Frontal cortex (tissue), 4 donors: ENCODE measurements at places on chromosomes 2 and 18.

- no peak for DNase-seq
These were observed 198.3 kb downstream of the PIEZO2 start for GRCh38 chr18:10950876-10951630.

DNA sequence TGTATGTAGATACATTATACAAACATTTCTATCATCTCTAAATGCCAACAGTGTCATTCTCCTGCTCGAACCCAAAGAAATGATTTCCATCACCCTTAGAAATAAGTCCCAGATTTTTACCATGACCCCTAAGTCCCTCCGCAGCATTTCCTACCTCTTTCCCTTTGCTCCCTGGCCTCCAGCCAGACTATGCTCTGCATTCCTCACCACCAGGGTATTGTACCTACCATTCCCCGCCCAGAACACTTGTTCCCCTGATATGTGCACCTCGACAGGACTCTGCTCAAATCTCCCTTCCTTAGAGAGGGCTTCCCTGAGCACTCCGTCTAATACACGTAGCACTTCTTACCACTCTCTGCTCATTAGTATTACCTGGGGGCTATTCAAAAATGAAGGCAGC, 630.2 kb downstream of the ARHGAP15 start:
- no peak for DNase-seq

GRCh38 chr2:232174662-232175061, 203.9 kb upstream of the ALPP start:
- DNase-seq, result no peak

GRCh38 chr2:209472112-209472832, 48.4 kb downstream of the MAP2 start:
- no peak for DNase-seq

DNA sequence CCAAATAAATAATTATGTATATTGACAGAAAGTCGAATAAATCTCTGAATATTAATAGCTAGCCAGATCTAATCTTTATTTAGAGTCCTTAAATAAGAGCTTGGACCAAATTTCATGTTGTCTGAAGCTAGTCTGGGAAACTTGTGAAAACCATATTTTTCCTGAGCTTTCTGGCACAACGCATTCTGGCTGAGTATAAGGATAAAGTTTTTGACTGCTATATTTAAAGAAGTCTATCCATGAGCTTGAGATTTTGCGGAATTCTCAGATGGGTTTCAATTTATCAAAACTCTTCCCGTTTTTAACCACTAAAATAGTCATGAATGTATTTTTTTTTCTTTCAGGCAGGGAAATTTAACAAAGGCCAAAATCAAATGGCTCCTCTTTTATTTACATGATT, 23.8 kb downstream of the FAP start:
- no peak for DNase-seq

DNA sequence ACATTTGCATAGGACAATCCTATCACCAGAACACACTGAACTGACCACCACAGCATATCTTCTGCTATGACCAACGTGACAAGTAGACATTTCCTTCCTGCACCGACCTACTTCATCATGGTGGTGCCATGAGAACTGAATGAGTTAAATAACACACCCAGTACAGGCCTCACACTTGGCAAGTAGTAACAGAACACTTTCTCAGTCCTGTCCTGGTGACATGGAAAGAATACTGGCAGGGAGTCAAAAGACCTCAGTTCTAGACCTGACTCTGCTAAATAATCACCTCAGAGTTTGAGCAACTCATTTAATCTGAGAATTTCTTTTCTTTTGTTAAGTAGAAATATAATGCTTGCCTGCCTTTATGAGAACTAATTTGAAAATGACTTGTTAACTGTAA, 186.3 kb upstream of the SMAD7 start:
- no peak for DNase-seq

- no peak for DNase-seq
These were observed 14.6 kb downstream of the ADI1 start for GRCh38 chr2:3504741-3505140.

DNA sequence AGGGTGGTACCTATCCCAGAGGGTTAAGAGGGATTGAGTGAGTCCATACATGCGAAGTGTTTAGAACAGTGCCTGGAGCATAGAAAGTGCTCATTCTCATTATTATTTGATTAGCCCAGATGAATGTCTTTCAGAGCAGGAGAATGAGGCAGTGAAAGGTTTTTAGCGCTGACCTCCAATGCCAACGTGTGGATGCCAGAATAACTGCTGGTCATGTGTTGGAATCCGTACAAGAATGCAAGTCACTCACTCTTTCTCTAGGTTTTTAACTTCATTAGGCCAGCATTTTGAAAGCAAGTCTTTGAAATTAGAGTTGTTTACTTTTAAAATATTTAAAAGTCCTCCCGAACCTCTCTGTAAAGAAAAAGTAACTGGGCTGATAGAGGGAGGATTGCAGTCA, 374.2 kb downstream of the EN1 start:
- DNase-seq, result no peak

DNA sequence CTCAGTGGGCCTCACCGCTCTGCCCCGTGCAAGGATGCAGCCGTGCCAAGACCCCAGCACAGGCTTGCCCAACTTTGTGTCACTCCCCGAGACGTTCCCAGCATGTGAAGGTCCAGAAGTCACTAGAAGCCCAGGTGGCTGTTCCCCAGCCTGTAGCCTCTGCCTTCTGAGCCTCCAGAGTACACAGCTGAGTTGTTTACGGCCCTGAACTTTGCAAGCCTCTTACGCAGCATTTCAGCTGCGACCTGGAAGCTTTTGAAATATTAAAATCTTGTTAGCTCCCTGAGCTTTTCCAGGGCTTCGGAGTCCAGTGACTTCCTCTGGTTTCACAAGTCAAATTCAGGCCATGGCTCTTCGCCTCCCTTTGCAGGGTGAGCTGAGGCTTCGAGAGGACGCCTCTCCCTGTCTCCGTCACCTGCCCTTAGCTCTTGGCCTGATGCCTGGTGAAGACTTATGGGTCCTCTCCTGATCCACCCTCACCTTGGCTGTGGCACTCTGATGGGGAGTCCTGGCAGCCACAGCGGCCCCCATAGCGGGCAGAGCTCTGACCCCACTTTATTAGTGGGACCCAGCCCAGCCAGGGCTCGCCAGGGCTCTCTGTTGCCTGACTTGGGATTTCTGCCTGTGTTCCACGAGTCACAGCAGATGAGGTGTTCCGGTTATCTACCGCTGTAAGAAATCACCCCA, 76.5 kb upstream of the HPCAL1 start:
- no peak for DNase-seq

DNA sequence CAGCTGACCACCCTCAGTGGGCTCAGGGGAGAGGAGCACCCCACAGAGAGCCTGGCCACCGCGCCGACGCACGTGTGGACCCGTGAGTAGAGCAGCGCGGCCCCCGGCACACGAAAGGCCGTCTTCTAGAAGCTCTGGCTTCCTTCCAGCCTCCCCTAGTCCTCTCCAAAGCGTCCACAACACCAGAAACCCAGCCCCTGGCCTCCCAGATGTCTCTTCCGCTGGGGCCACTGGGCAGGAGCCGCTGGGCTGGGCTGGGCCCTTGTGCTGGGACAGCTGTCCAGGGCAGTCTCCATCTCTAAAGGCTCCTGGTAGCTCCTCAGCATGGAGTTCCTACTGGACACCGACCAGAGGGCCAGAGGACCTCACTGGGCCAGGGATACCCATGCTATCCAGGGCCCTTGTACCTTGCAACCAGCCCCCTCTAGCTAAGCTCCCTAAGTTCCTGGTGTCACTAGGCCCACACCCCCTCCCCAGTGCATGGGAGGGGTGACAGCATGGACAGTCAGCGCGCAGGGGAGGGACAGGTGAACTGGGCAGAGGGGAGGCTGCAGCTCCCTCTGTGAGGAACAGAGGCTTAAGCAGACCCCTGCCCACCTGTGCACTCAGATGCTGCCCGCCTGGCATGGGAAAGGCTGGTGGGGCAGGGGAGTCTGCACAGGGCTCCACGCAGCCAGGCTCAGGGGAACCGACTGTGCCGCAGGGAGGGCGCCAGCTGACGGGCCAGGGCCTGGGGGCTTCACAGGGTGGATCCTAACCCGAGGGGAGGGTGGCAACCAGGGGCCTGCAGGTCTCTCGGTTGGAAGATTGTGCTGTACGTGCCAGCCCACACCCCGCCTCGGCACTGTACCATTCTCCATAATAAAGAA, 32.9 kb downstream of the MTERF4 start:
- DNase-seq, result no peak

DNA sequence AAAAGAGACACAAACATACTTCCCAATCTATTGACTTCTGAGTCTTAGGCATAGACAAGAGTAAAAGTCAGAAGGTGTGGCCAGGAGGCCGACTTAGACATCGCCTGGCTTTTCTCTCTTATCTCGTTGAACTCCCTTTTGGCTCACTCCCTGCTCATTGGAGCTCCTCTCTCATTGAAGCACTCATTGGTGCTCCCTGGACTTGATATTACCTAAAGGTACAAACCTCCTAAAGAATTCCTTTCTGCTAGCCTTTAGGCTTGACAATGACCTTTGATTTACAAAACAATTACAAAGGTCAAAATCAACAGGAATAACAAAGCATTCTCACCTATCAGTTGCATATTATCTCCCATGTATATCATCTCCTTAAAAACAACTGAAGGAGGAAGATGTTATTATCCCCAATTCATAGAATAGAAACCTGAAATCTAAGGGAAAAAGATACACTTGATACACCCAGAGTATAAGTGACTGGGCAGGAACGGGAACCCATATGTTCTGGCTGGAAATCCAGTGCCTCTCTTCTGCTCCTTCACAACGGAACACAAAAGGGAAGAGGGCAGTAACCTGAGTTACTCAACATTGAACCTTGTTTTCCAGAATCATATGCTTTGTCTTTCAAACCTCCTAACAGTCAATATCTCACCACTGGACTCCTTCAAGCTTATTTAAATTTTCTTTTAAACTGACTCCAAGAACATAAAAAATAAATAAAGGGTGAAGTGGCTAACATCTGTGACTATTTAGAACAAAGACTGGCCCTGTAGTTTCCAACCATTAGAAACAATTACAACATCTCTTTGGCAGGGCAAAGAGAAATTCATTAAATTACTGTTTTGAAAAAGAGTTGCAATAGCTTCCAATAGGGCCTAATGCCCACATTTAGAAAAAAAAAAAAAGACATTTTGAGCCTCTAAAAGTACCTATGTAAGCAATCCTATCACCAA, 1247.9 kb downstream of the LRP1B start:
- no peak for DNase-seq

GRCh38 chr2:71785516-71785981, 332.2 kb downstream of the DYSF start:
- DNase-seq, result no peak

- DNase-seq, result no peak
These were observed 4.4 kb downstream of the POU3F3 start for GRCh38 chr2:104858006-104858978.

DNA sequence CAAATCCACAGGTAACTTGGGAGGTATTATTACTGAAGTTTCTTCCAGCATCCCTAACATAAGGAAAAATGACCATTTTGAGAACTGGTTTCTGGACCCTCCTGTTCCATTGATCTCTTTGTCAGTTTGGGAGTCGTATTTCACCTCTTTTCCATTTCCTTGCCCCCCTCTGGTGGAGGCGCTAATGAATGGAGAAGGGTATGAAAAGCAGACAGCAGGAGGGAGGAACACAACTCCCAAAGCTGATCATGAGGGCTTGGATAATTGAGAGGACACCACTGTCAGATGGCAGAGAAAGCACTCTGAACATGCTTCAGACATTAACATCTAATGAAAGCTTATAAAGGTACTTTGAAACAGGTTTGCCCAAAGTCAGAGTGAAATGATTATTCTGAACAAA, 56.6 kb upstream of the TLK1 start:
- no peak for DNase-seq

- no peak for DNase-seq
These were observed 31.2 kb upstream of the EN1 start for GRCh38 chr2:118878531-118879149.

DNA sequence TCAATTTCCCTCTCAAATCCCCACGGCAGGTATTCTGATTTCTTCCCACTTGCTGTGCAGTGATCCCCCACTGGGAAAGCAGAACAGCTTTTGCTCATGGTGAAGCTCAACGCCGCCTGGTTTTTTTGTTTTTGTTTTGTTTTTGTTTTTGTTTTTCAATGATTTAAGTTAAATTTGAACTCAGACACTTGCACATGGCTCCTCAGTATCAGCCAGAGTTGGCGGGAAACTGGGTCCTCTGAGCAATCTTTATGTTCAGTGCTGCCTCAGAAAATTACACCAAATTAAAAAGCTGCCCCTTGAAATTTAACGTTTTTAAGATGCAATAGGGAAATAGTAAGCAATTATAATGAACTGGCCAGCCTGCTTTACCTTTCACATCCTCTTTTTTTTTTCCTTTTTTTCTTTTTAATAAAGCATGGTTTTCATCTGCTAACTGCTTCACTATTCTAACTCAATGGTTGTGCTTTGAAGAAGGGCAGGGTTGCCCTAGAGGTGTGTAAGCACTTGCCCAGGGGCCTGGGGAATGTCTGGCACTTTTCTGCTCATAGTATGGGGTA, 277.0 kb upstream of the HNRNPA3 start:
- DNase-seq, result no peak

GRCh38 chr2:48590017-48590416, 27.6 kb upstream of the GTF2A1L start:
- no peak for DNase-seq

- no peak for DNase-seq
These were observed 36.1 kb downstream of the ZNF407 start for GRCh38 chr18:74633652-74634352.

DNA sequence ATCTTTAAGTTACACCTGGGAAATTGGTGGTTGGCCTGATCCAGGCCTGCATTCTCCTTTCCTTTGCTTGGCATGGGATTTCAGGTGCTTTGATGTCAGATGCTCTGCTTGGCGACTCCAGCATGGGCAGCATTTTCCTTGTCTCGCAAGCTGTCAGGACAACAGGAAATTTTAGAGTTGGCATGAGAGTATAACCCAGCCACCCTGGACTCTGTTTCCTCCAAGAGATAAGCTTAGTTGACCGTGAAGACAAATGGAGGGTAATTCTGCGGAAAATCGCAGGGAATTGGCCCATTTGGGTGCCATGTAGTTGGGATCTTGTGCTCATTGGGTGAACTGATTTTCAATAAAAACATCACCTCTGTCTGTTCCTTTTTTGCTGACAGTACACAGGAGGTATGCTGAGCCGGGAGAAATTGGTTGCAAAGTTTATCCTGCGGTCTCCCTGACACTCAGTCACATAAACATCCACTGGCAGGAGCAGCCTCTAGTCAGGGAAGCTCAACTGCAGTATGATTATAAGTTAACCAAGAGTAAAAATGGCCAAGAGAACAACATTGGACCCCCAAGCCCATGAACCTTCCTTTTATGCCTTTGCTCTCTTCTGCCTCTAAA, 409.9 kb downstream of the SETBP1 start:
- DNase-seq, result no peak

- DNase-seq, result no peak
These were observed 52.0 kb downstream of the DCC start for GRCh38 chr18:52391810-52392559.
